ENCODE measurements at places on chromosomes 6 and 20.
A peak's percentile ranks its signal among the peaks of the same experiment; 100 is the strongest.

DNA sequence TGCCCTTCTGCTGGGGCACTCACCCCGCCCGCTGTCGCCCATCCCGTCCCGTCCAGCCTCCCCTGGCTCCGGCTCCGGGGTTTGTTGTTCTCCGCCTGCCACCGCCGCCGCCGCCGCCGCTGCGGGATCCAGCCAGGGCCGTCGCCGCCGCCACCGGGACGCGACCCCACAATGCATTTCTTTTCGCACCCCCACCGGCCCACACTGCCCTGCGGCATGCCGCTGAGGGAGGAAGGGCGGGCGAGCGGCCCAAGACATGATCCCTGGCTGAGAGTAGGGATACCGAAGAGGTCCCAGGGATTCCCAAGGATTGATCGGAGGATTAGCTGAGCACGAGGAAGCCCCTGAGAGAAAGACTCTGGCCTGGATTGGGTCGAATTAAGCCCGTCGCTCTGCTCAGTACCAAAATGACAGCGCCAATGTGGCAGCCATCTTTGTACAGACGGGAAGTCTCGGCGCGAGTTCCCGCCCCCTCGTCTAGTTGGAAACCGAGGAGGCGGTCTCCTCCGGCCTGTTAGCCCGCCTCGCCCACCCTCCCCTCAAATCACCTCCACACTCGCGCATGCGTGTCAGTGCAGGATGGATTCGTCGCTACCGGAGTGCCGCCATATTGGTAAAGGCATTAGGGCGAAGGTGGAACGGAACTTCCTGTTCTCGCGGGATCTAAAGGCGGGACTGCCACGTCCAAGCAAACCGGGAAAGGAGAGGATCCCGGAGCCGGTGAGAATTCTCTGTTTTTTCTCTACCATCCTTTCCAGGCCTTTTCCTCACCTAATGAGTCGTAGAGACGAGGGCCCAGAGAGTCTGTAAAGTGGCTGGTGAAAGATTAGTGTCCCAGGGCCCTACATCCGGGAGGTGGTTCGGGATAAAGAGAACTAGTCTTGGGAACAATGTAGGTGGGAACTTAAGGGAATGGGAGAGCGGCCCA, at the start of the genes RXRB and SLC39A7:
Gene RXRB (minus strand): TSS at position 447 of the 928 bp plus-strand sequence. CDS start 189 bp downstream, at position 258.
Gene SLC39A7 (plus strand): TSS at position 649 of the 928 bp plus-strand sequence. CDS start 379 bp downstream, outside the sequence.
- DNase-seq = peak; percentile 94

- no peak for DNase-seq
Observed at GRCh38 chr6:64050590-64050989, 415.0 kb downstream of the PHF3 start.

DNA sequence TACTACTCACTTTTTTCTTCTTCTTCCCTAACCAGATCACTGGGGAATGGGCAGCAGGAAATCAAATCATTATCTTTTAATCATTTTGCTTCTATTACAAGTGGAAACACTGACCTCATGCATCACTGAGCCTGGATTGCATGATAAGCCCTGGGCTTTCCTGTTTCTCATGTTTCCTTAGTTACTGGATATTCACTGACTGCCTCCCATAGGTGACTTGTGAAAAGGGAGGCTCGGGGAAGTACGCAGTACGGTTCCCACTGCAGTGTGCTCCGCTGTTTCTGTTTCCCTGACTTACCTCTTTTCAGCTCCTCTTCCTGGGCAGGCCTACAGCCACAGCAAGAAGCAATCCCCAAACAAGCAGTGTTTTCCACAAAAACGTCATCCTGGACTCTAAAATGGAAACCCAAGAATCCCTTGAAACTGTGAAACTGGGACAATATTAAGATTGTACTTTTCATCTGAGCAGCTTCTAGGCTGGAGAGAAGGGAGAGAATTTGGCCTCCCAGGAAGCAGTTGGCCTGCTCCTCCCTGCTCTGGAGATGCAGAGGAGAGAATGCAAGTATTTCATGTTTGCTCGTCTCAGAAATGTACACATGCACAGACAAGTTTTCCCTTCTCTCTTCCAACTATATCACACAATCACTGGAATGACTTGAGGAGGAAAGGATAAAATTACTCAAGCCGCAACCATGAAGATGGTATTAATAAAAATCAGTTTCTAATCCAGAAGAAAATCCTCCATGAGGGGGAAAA, 13.1 kb downstream of the BTNL2 start:
- DNase-seq = no peak

DNA sequence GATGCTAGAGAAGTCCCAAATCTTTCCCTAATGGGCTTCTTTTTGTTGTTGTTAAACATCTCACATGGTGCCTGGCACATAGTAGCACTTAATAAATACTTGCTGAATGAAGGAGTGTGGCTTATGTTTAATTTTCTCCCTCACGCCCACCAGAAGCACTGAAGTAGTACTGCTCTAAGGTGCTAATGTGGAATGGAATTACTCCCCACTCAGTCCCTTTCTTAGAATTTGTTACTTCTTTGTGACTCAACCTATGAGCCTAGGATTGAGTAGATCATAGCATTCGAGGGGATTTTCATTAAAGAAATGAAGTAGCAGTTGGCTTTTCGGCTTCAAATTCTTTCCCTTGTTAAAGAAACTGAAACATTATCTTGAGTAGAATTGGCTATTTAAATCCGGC, 192.8 kb downstream of the CLIC5 start:
- no peak for DNase-seq

Data from hypothalamus (tissue), 51 donors.